GM19239 (cell line): ENCODE measurements at places on chromosomes 5 and 9.

GRCh38 chr9:106019039-106019680, 324.8 kb downstream of the TMEM38B start:
- DNase-seq: no peak

GRCh38 chr5:10675177-10675700, 85.8 kb downstream of the DAP start:
- no peak for DNase-seq

DNA sequence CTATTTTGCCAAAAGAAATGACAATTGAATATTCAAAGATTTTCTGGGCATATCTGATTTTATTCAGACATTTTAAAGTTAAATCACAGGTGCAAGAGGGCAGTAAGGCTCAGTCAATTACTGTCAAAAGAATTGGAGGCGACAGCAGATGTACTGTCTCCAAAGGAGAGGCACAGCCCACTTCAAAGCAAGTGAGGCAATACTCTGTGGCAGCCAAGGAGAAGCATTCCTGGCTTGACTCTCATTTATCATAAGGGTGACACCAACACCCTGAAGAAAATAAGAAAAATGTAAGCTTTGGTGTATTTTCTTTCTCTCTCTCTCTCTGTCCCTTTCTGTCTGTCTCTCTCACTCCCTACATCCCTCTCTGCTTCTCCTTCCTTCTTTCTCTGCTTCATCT, 93.3 kb downstream of the SVEP1 start:
- no peak for DNase-seq

GRCh38 chr5:87898574-87898973, 370.1 kb downstream of the TMEM161B start:
- DNase-seq: no peak

- no peak for DNase-seq
Measured at GRCh38 chr5:116529615-116530014, 45.0 kb downstream of the SEMA6A start.

- DNase-seq: no peak
Measured at GRCh38 chr5:155689406-155689805, 637.6 kb upstream of the SGCD start.

DNA sequence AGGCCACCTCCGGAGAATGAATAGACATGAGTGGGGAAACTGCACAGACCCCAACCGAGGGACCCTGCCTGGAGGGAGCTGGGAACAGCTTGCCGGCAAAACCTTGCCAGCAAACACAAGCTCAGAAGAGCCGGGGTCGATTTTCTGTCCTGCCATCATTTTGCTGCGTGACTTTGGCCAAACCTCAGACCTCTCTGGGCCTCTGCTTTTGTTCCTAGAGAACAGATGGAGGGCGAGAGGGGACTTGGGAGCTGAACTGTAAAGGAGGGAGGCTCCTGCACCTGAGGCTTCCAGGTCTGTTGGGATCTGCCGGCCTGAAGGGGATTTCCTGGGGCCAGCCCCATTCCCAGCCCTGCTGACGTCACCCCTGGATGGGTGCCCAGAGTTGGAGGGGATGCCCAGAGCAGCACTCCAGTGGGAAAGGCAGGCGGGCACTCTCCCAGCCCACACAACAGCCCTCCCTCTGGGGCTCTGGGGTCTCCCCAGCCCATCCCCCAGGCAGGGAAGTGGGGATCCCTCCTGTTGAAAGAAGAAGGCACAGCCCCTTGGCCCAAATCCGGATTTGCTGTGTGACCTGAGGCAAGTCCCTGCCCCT, 40.4 kb upstream of the SYNPO start:
- DNase-seq: no peak

GRCh38 chr9:95344735-95345325, 27.3 kb upstream of the FANCC start:
- DNase-seq: no peak

DNA sequence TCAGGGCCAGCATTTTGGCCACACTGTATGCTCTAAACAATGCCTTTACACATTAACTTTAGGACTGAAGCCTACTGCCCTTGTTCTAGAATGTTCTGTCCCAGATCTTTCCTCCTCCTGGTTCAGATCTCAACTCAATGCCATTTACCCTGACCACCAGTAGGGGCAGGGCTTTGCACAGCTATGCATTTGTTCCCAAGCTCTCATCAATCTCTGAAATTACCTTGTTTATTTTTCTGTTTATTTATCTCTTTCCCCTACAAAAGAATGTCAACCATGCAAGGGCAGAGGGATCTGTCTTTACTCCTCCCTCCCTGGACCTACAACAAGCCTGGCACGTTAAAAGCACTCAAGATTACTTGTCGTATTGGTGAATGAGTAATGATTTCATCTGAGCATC, 612.9 kb downstream of the BNC2 start:
- no peak for DNase-seq

DNA sequence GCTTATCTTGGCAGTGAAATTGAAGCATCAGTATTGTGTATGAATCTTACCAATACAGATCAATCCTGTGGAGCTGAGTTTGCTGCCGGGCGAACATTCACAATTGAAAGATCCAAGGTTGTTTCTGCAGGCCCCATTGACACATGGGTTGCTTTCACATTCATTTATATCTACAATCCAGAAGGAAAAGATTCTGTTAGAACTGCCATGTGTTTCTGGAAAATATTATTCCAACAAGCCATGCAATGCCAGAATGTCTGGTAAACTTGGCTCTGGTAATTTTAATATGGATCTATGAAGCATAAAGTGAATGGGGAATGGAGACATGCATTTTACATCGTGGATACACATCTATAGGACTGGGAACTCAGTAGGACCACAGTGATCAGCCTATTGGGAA, 180.8 kb downstream of the FBN2 start:
- DNase-seq: no peak

GRCh38 chr9:134698587-134699342, 57.2 kb downstream of the COL5A1 start:
- DNase-seq: peak; percentile 89

DNA sequence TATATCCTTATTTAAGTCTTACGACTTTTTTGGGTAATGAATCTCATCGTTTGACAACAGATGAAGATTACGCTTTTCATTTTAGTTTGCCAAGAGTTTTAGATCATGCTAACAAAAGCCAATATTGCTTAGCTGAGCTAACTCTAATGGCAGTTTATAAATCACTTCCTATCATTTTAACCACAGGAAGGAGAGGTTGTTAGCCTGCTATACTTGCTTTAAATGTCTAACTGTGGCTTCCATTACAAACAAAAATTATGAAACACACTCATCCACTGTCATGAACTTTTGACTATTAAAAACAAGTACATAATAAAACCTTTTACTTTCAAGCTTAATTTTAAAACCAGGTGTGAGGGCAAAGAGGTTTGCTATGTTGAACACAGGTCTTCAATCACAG, 53.7 kb upstream of the ANKH start:
- DNase-seq: no peak
